Pulmonary artery endothelial cell (primary cell): ENCODE measurements at places on chromosomes 1 and 21. TPM values are rescaled to one million over a fixed set of nuclear protein-coding genes. Genes with fewer than 3 reads are reported as not detected.

The RGSL1 gene
- not detected in 2 replicates for total RNA-seq

The FAM3B gene
- total RNA-seq = not detected in 2 replicates

The S100A2 gene
- total RNA-seq = 1.6 and 2.2 TPM in 2 replicates

The KRTAP19-3 gene
- total RNA-seq = not detected in 2 replicates

The KCNJ6 gene
- under 0.01 TPM in 2 replicates for total RNA-seq

The ANP32E gene
- 34.8 and 43.5 TPM in 2 replicates for total RNA-seq

The PINK1 gene
- 52.6 and 54.7 TPM in 2 replicates for total RNA-seq

The PPT1 gene
- 70.6 and 85.4 TPM in 2 replicates for total RNA-seq

The SLC6A9 gene
- 0.40 and 0.60 TPM in 2 replicates for total RNA-seq

The SLC45A1 gene
- 0.78 and 1.2 TPM in 2 replicates for total RNA-seq
